Smooth muscle cell of the coronary artery (primary cell): ENCODE measurements at places on chromosomes 2 and 18. TPM values are rescaled to one million over a fixed set of nuclear protein-coding genes. Genes with fewer than 3 reads are reported as not detected.

PMAIP1 gene
- total RNA-seq: 1.4 and 3.8 TPM in 2 replicates

B4GALT6 gene
- total RNA-seq: 2.1 and 2.3 TPM in 2 replicates

ANKRD30BL gene
- total RNA-seq: not detected in 2 replicates

IRS1 gene
- total RNA-seq: 3.5 and 6.9 TPM in 2 replicates

MCM6 gene
- 10.3 and 17.4 TPM in 2 replicates for total RNA-seq

DOK6 gene
- total RNA-seq: 0.45 and 14.4 TPM in 2 replicates

LHCGR gene
- not detected in 2 replicates for total RNA-seq

AQP4 gene
- not detected in 2 replicates for total RNA-seq

NCKAP5 gene
- total RNA-seq: 1.4 and 1.7 TPM in 2 replicates
